ENCODE measurements at places on chromosomes 1 and 21.

DNA sequence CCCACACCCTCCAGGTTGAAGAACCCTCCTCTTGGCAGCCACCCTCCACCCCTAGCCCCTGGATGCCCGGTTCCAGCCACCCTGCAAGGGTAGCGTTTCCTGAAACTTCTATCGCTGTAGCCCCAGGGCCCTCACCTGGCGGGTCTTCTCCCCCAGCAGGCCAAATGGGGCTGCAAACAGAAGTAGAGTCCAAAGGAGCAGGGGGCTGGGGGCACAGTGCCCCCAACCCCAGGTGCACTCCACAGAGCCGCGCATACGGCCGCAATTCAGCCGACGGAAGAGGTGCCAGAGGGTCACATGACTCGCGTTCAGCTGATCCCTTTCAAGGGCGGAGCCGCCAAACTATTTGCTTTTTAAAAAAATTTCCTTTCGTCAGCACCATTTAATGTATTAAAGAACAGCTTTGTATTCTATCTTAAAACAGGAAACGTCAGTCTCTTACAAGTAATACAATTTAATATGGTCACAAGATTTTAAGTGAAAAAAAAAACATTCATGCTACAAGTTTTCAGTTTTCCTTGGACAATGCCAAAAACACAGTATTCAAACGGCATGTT, at the start of gene GLMP:
Gene GLMP (minus strand): TSS at position 289 of the 557 bp plus-strand sequence. CDS start 34 bp downstream, at position 255.
- DNase-seq = peak; percentile 73

DNA sequence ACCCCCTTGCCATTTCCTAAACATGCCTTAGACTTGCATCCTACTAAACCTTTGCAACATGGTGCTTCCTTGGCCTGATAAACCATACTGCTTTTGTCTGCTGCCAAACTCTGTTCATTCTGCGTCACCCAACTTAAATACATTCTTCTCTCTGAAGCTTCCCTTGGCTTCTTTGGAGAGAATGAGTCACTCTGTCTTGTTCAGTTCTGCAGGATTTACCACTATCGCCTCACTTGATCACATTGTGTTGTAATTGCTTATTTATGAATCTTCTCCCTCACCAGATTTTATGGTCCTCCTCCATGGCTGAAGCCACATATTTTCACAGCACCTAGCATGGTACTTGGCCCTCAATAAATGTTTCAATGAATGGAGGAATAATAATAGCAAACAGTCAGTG, 21.7 kb upstream of the TUT4 start:
- DNase-seq = no peak

DNA sequence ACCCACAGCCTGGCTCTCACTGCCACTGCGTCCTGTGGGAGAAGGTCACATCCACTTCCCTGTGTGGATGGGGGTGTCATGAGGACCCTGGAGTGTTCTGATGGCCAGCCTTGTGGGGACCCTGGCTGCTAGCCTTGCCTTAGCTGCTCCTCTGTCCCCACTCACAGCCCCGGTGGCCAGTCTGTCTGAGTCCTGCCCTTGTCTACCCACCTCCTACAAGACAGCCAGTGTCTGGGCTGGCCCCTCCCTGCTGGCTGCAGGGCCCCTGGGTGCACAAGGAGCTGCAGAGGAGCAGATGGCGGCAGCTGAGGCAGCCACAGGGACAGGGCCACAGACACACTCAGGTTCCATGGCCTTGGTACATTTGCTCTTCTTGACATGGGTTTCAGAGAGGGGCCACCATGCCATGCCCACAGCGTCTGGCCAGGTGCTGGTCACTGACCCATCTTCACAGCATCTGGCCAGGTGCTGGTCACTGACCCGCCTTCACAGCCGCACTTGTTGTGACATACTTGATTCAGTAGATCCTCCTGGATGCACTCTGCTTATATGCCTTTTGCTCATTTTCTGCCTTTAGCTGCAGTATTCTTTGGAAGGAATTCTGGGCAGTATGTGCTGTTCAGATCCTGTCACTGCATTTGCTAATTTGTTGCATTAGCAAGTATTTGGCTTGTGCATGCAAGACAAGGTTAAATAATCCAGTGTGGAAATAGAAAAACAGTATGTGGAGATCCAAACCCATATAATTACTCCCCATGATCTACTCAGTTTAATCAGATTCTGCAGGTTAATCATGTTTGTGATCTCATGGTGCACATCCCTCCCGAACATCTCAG, 157.8 kb downstream of the PCBP3 start:
- DNase-seq = no peak

GRCh38 chr1:7845761-7846160, 7.1 kb downstream of the UTS2 start:
- DNase-seq = no peak

GRCh38 chr21:35411434-35411833, 362.3 kb upstream of the RUNX1 start:
- DNase-seq = no peak

DNA sequence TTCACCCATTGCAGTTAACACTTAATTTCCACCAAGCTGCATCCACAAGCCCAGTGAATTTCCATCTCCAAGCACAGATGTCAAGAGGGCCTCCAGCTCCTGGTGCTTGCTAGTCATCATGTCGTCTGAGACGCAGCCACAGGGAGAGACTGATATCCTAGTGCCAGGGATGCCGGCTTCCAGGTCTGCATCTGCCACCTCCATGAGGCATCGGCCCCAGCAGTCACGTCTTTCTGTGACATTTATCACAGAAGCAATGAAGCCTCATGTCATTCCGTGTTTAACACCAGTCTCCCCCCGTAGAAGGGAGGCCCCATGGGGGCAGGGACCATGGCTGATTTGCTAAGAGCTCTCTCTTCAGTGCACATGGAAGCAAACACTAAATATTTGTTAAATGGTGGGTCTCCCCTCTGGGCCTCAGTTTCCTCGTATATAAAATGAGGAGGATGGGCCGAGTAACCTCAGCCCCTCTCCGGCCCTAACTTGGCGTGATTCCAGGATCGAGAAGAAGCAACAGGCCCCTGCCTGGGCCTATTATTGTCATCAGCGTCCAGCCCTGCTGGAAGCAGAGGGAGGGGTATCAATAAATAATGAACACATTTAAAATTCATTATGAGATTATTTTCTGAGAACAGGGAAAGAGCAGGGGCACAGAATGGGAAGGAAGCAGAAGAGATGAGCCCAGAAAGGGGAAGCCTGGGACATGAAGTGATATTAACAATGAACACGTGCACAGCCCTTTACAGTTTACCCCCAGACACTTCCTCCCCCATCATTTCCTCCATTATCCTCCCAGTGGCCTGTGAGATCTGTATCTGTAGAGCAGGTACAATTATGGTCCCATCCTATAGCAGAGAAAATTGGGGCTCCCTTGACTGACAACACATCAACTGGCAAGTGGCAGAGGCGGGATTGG, 837 bp upstream of the C1QB start:
- DNase-seq = no peak

DNA sequence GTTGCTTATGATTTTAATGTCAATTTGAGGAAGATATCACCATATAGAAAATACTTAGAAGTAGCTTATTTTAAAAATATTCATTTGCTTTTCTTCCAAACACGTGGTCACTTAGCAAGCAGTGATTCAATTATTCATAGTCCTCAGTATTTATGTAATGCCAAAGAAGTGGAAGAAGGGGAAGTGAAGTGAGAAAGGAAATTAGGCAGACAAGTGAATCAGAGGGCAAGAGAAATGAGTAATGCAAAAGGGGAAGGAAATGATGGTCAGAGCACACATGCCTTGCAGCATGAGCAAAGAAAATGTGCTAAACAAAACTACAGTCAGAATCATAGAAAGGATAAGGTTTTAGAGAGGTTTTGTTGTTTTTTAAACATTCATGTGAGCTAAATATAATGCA, 31.8 kb downstream of the SDCCAG8 start:
- no peak for DNase-seq

GRCh38 chr1:30388386-30388785, 335.0 kb downstream of the MATN1 start:
- DNase-seq = no peak

DNA sequence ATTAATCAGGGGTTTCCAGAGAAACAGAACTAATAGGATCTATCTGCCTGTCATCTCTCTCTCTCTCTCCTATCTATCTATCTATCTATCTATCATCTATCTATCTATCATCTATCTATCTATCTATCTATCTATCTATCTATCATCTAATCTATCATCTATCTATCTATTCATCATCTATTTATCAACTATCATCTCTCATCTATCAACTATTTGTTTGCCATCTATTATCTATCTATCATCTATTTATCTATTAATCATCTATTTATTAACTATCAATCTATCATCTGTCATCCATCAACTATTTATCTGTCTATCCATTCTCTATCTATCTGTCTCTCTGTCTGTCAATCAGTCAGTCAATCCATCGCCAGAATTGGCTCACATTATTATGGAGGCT, 70.0 kb upstream of the MRPS6 start:
- no peak for DNase-seq

DNA sequence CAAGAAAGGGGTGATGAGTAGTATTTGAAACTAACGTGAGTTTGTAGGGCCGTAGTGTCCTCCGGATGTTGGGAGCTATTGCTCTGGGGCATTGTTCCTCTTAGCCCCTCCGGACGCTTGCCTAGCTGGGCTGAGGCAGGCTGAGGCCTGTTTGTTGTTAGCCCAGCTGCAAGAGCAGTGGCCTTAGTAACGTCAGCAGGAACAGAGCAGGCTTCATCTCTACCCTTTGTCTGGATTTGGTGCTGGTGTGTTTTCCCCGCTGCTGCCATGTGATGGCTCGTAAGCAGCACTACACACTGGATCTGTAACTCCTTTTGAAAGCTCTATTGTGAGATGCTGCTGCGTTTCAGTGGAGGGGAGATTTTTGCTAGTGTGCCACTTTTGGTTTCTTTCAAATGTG, 57.6 kb downstream of the DNM3 start:
- DNase-seq = no peak

DNA sequence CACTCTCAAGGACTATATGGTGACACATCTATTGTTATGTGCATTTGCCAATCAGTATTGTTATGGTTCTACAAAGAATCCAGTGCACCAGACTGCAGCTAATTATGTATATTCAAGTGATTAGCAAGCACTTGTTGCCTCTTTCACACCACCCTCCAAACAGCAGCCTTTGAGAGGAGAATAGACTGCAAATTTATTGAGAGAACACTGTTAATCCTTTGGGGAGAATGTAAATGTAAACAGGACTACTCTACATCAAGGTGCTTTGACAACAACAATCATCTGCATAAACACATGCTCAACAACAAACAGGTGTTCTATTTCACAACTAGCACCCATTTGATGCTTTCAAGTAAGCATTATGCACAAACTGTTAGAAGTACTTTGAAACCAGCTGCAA, 117.4 kb downstream of the AKT3 start:
- DNase-seq = no peak

DNA sequence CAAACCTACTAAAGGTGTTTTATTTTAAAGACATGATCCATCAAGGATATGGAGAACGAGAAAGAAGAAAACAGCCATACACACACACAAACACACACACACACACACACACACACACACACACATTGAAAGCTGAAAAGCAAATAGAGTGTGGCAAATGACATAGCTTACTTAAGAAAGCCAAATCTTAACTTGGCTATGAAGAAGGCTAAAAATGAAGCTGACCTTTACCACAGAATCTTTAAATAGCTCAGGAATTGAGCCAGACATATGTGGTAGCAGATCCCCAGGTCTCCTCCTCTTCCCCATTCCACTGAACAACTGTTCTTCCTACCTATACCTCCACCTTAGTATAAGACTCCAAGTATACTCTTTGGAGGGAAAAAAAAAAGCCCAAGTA, 185.6 kb downstream of the CLEC20A start:
- no peak for DNase-seq

GRCh38 chr1:185017338-185017737, 28.0 kb upstream of the RNF2 start:
- no peak for DNase-seq

- no peak for DNase-seq
These were observed 45.8 kb downstream of the SLC30A7 start for GRCh38 chr1:100941580-100942216.

GRCh38 chr1:9843576-9843945, 19.8 kb upstream of the CLSTN1 start:
- DNase-seq = peak; percentile 16

DNA sequence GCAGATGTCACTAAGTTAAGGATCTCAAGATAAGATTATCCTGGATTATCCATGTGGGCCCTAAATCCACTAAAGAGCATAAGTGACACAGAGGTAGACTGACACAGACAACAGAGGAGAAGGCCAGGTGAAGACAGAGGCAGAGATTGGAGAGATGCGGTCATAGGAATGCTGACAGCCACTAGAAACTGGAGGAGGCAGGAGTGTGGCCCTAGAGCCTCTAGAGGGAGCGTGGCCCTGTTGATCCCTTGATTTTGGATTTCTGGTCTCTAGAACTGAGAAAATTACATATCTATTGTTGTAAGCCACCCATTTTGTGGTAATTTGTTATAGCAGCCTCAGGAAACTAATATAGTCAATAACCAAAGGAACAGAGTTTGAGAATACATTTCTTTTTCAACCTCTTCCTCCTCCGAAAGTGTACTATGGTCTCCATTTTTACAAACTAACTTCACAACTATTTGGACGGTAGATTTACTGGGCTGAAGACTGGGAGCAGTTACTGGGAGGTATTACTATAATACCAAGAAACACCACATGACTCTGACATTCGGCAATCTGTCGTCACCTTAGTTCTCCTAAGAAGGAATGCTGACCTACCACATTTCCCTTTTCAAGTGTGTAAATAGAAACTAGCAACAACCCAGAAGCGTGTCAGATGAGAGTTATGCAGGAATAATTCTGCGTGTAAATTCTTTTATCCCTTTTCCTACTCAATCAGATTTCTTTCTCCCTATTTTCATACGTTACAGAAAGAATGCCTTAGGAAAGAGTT, 116.0 kb upstream of the ZNHIT6 start:
- no peak for DNase-seq

DNA sequence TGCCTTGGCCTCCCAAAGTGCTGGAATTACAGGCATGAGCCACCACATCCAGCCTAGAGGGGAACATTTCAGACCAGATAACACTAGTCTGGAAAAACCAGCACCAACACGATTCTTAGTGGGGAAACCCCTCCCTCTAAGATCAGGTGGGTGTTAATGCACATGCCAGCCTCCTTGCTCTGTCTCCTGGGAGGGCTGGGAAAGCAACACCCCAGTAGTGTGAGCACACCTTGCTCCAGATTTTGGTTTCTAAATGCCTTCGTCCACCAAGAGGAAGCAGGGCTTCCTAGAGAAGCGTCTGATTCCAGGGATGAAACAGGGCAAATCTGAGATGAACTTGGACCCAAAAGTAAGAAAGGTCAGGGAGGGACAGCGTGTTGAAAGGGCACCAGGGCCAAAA, 2.2 kb upstream of the KRTAP10-4 start:
- DNase-seq = peak; percentile 27

DNA sequence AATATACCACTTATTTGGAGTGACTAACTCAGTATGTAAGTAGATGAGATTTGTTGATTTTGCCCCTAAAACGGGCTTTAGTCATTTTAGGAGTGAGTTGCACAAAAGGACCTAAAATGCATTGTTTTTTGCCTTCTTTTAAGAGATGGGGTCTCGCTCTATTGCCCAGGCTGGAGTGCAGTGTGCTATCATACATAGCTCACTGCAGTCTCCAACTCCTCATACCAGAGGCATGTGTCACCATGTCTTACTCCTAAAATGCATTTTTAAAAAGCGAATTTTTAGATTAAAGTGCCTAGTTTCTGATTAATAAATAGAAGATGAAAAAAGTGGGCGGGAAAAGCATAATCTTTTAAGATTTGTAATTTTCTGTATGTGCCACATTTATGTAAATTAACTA, 11.5 kb upstream of the NEXN start:
- DNase-seq = no peak

GRCh38 chr1:108533351-108534083, 26.4 kb upstream of the EEIG2 start:
- no peak for DNase-seq

- DNase-seq = no peak
These were observed 36.4 kb downstream of the YARS1 start for GRCh38 chr1:32780628-32781234.

All from liver (tissue), 10 donors.